ENCODE measurements at places on chromosomes 4 and X. TPM values are rescaled to one million over a fixed set of nuclear protein-coding genes. Genes with fewer than 3 reads are reported as not detected.

Gene CFAP47
- total RNA-seq, result not detected

Gene KCND1
- total RNA-seq, result 3.3 TPM

Gene CXCL6
- not detected for total RNA-seq

GRCh38 chr4:108372681-108373080, 203.9 kb upstream of the LEF1 start:
- H3K4me1 ChIP-seq, result peaks cover 23% of the 10 kb centered on the region
- H3K27ac ChIP-seq, result no peak overlapping the region
- peaks cover 31% of the 10 kb centered on the region for H3K27me3 ChIP-seq
- H3K36me3 ChIP-seq, result no peaks in the 10 kb centered on the region

DNA sequence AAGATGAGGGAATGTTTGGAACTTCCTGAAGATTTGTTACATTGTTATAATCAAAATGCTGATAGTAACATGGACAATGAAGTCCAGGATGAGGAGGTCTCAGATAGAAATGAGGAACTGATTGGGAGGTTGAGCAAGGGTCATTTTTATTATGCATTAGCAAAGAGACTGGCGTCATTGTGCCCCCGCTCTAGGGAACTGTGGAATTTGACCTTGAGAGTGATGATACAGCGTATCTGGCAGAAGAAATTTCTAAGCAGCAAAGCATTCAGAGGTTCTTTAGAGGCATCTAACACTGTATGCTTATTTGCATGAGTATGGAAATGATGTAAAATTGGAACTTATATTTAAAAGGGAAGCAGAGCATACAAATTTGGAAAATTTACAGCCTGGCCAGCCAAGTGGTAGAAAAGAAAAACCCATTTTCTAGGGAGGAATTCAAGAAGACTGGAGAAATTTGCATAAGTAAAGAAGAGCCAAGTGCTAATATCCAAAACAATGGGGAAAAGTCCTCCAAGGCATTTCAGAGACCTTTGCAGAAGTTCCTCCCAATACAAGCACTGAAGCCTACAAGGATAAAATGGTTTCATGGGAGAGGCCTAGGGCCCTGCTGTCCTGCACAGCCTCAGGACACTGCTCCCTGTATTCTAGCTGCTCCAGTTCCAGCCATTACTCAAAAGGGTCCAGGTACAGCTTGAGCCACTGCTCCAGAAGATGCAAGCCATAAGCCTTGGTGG, 483.0 kb upstream of the NDST4 start:
- no peaks in the 10 kb centered on the region for H3K36me3 ChIP-seq
- H3K27ac ChIP-seq, result no peak overlapping the region
- no peak for DNase-seq
- H3K4me1 ChIP-seq, result no peaks in the 10 kb centered on the region

DNA sequence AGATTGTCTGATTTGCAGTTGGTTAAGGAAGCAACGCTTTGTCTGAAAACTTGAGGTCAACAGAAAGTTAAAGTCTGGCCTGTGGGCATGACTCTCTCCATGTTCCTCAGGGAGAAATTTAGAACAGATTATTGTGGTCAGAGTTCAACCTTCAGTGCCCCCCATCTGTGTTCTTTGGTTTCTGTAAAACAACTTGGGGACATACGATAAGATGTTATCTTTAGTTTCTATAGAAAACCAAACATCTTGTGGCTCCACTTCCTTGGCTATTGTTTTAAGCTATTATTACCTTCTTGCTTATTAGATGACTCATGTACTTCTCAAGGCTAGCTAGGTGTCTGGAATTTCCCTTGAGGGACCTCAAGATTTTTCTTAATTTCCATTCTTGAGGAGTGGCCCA, 507.7 kb downstream of the PDHA2 start:
- no peak for DNase-seq
- H3K4me1 ChIP-seq, result peaks cover 2% of the 10 kb centered on the region
- no peak overlapping the region for H3K4me3 ChIP-seq
- no peaks in the 10 kb centered on the region for H3K36me3 ChIP-seq
- no peak overlapping the region for H3K27ac ChIP-seq

GRCh38 chr4:10983268-10983667, 298.7 kb upstream of the CLNK start:
- H3K4me1 ChIP-seq, result peaks cover 8% of the 10 kb centered on the region
- no peak overlapping the region for H3K4me3 ChIP-seq
- no peaks in the 10 kb centered on the region for H3K36me3 ChIP-seq
- H3K27ac ChIP-seq, result no peak overlapping the region
- DNase-seq, result no peak

Gene NR0B1
- total RNA-seq, result not detected

DNA sequence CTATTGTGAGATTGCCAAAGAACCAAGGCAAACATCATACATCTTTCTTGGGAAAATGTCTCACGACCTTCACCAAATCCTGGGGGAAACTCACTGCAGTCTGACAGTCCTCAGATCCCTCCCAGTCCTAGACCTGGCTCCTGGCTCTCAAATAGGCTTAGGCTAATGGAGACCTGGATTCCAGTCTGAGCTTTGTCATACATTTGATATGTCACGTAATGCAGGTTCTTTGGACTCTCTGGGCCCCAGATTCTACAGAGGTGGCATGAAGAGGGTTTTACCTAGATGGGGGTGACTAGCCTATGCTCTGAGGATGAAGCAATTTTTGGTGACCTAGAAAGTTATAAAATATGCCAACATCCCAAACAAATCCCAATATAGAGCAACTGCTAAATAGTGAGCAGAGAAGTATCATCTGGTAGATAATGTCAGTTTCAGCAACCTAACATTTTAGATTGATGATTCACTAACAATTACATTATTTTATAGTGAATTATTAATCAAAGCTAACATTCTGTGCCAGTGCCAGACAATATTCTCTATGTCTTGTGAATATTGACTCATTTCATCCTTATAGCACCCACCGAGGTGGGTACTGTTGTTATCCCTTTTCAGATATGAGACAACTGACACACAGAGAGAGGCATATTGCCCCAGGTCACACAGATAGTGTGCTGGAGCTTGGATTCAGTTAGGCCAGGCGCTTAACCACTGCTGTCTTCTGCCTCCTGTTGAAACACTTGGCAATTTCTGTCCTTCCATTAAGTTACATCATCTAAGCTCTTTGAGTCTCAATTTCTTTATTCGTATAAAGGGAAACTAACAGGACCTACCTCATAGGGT, 195.4 kb upstream of the MAMLD1 start:
- H3K27me3 ChIP-seq, result no peaks in the 10 kb centered on the region
- no peak for DNase-seq
- no peak overlapping the region for H3K27ac ChIP-seq
- no peaks in the 10 kb centered on the region for H3K36me3 ChIP-seq
- no peaks in the 10 kb centered on the region for H3K4me1 ChIP-seq
- no peak overlapping the region for H3K4me3 ChIP-seq

GRCh38 chr4:116223040-116223732, 862.2 kb downstream of the TRAM1L1 start:
- no peak overlapping the region for H3K27ac ChIP-seq
- H3K4me3 ChIP-seq, result no peak overlapping the region
- no peak for DNase-seq
- no peaks in the 10 kb centered on the region for H3K36me3 ChIP-seq
- H3K27me3 ChIP-seq, result no peaks in the 10 kb centered on the region

Gene HS6ST2
- total RNA-seq, result 0.30 TPM

Gene SMIM14
- 1.7 TPM for total RNA-seq

Gene MAGEA4
- not detected for total RNA-seq

DNA sequence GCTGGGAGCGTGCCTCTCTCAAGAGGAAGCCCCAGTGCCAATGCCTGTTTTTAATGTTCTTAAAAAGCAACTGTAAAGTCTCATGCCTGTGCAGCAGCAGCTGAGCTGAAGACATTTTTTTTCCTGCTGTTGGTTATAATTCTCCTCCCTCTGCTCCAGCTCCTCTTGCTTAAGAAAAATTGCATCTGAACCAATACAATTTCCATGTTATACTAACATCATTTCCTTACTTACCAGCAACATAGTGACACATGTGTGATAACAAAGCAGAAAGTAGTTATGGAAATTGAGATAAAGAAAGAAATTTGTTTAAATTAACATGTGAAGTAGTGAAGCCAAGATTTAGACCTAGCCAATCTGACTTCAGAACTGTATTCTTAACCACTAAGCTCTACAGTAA, 101.4 kb downstream of the TBC1D19 start:
- H3K27me3 ChIP-seq, result no peaks in the 10 kb centered on the region
- no peak overlapping the region for H3K4me3 ChIP-seq
- H3K27ac ChIP-seq, result no peak overlapping the region
- H3K4me1 ChIP-seq, result no peaks in the 10 kb centered on the region

DNA sequence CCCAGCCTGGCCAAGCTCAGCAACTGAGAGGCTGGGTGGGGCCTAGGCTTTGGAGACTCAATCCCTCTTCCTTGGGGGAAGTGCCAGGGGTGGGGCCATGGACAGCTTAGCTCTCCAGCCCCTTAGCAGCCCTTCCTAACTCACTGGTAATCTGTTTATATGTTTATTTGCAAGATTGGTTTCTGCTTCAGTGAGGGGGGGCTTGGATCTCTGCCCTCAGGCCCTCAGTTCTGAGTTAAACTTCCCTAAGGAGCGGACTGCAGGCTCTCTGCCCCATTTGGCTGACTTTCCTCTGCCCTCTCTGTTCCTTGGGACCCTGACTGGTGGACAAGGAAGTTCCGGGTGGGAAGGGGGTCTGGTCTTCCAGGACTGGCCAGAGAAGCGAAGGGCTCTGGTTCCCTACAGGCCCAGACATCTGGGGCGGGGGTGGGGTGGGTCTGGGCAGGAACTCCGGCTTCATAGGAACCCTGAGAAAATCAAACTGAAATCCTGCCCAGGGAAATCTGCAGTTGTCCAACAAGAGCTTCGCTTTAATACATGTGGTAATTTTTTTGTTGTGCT, 51.4 kb downstream of the NALF2 start:
- H3K27me3 ChIP-seq, result no peaks in the 10 kb centered on the region
- no peak overlapping the region for H3K27ac ChIP-seq
- no peak overlapping the region for H3K4me3 ChIP-seq
- DNase-seq, result no peak
- no peaks in the 10 kb centered on the region for H3K4me1 ChIP-seq

- DNase-seq, result no peak
- H3K4me3 ChIP-seq, result no peak overlapping the region
- no peaks in the 10 kb centered on the region for H3K4me1 ChIP-seq
- no peak overlapping the region for H3K27ac ChIP-seq
Measured at GRCh38 chrX:1860936-1861594, 246.2 kb downstream of the ASMT start.

All from activated T-helper 2 cell treated with anti-CD3 and anti-CD28 coated beads, Interferon-gamma antibody, Interleukin-2, Interleukin-4, amounts not matched to agents 10 μg/mL and 5 μg/mL and 100 μg/mL, durations not matched to agents 14 hours and 24 hours and 36 hours (primary cell).